CD4-positive, alpha-beta T cell treated with Interleukin-1 beta for 1 hour (primary cell): ENCODE measurements at places on chromosomes 7 and 10.
A peak's percentile ranks its signal among the peaks of the same experiment; 100 is the strongest.

DNA sequence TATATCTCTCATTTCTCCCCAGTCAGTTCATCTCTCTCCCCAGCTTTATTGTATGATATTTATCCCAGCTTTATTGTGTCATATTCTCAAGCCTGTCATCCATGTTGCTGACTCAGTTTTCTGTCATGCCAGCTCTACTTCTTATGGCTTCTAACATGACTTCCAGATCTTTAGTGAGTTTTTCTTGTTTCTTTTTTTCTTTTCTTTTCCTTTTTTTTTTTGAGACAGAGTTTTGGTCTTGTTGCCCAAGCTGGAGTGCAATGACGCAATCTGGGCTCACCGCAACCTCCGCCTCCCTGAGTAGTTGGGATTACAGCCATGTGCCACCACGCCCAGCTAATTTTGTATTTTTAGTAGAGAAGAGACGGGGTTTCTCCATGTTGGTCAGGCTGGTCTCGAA is 28.7 kb upstream of the CALU start:
- peak; percentile 24 for DNase-seq

DNA sequence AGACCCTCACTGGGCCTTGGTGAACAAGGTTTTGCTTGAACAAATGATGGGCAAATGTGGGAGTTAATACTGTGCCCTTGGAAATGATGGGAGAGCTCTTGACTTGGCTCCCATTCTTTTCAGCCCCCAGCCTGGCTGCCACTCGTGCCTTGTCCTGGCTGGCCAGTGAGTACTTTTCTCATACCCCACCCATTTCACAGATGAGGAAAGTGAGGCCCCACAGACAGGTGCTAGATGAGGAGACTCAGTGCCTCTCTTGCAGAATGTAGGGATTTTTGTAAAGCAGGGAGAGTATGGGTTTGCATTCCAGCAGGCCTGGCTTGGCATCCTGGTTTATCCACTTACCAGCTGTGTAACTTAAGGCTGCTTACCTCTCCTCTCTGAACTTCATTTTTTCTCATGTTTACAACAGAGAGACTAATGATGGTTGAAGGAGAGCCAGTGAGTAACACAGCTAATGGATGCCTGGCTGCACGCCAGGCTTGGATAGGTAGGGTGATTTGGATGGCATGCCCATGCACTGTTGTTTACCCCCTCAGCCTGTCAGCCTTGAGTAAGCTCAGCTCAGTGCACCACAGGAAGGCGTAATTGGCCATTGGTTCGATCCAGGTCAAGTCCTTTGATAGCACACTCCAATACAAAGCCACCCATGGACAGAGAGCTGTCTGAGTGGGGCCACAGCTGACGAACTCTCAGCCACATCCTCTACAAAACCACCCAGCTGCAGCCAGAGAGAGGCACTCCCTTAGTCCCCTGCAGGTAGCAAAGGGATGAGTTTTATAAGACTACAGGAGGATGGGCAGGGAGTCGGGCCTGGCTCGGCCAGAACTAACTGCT is 436.8 kb downstream of the RPS24 start:
- no peak for DNase-seq

DNA sequence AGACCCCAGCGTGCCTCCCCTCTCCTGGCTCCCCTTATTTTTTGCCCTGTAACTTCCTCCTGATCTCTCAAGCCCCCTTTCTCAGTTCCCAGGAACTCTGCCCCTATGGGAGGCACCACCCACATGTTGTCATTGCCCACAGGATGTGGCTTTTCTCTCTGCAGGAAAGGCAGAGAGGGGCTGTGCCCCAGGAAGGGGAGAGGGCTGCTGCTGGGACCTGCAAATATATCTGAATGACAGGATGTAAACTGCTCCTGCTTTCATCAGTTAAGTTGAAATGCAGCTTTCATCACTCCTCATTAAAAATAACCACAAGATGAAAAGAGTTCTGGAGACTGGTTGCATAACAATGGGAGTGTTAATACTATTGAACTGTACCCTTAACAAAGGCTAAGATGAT is 103.3 kb downstream of the CLEC2L start:
- peak; percentile 31 for DNase-seq

- peak; percentile 95 for DNase-seq
These were observed 72.8 kb upstream of the ZNF722 start for GRCh38 chr7:63925626-63926460.

DNA sequence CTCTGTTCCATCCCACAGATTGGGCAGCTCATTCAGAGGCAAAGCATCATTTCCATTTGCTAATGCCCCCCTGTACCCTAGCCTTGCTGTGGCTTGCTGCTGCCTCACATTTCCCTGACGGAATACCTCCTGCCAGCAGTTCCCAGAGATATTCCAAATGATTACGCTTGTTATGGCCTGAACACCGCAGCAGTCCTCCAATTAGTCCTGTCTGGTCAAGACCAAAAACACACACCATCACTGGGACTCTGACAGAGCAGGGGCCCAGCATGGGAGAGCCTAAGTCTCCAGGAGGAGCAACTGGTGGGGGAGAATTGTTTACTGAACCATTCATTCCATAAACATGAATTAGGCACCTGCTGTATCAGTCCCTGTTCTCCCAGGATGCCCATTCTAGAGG is 6.1 kb downstream of the OGDHL start:
- no peak for DNase-seq

- DNase-seq, result no peak
These were observed 400.0 kb downstream of the PHF14 start for GRCh38 chr7:11373546-11374142.

DNA sequence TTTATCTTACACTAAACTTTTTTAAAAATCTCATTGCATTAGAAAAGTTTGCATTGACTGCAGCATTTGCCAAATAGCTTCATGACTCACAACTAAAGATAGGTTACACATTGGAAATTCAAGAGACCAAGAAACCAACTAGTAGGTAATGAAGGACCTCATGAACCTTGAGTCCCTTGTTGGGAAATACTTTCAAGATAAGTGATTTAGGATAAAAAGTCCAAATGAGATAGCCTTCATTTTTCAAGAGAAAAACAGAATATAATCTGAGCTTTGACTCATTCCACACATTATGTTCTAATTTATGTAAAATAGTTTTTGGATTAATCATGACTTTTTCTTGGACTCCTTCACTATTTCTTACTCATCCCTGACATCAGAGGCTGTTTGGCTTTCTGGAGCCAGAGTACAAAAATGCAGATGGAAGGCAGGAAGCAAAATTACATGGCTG is 13.1 kb upstream of the LIPF start:
- DNase-seq, result no peak

DNA sequence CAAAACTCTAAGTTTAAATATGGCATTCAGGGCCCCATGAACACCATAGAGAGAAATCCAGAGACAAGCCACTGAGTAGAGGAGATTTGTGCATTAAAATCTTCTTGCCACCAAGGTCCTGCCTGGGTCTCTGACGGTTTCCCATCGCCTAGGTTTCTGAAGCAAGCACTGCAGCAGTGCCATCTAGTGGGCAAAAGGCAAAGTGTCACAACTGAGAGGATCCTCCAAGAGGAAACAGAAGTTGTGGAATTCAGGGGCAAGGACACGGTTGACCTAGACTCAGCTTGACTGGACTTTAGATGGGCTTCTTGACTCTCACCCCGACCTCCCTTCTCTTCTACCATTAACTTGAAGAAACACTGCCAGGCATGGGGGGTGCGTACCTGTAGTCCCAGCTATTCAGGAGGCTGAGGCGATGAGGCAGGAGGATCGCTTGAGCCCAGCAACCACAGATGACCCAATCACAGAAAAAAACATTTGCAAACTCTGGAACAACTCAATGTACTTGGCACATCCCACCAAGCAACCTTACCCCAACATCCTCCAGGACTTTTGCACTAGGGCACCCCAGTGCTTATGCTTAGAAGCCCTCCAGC is 604.1 kb downstream of the GALNT17 start:
- peak; percentile 14 for DNase-seq

DNA sequence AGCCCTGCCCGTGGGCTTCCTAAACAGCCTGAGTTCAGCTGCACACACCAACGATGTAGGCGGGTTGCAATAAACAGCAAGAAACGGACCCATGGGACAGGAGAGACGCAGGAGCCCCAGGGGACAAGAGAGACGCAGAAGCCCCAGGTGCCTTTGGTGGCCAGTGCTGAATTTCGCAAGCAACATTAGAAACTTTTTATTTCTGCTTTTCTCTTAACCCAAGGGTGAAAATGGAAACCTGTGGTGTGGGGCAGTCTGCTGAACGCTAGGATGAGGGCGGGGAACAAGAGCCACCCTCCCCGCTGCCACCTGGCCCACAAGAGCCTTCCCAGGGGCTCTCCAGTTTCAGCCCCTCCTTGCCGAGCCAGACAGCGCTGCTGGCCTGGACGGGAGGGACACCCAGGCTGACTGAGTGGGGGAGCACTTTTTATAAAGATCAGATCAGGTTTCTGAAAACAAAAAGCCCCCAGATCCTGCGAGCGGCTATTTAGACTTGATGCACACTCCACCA is 20.0 kb upstream of the GPR146 start:
- DNase-seq, result no peak

DNA sequence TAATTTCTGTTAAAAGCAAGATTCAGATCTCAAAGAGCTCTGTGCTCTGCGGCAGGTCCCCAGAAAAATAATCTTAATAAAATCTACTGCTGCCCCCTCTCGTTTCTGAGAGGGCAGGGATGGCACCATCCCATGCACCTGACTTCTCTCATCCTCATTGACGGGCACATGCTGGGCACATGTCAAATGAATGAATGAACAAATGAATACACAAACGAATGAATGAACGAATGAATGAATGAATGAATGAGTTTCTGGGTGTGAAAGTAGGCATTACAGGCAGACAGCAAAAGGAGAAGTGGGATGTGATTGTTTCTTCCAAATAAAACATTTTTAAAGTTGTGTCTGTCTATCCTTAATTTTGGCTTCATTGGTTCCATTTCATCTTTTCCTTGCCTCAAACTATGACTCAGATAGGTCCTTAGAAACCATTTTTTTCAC is 398.1 kb upstream of the PRKCQ start:
- no peak for DNase-seq

- DNase-seq, result peak; percentile 70
These were observed 718 bp upstream of the UMAD1 start for GRCh38 chr7:7639847-7640220.

DNA sequence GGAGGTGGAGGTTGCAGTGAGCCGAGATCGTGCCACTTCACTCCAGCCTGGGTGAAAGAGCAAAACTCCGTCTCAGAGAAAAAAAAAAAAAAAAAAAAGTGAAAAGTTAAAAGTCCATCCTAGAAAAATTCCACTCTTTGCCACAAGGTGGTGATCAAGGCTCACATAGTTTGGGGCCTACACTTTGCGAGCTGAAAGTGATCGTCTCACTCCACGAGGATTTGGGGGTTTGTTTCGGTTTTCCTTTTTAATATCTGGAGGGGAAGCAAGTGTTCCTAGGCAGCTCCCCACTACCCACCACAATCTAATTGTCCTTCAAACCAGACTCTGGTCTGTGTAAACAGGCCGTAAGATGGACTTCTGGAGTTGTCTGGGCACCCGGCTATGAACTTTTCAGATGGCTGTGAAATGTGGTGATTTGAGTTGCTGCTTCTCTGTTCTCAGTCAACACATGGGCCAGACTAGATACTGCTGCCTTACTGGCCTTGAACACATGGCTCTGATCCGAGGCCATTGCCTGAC is 27.1 kb downstream of the PRLHR start:
- peak; percentile 35 for DNase-seq

DNA sequence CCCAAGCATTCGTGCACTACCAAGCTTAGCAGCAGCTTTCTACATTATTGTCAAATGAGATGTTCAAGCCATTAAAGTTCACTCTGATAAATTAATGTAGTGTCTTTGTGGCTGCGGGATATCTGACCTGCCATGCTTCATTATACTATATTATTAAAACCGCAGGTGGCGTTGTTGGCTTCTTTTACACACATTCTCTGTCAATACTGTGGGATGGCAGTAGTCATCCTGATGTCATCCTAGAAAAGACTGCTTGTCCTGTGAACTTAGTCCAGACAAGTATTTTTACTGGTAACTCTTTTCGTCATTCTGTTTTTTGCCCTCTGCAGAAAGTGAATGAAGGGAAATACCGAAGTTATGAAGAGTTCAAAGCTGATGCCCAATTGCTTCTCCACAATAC is 103.9 kb downstream of the ZMYND11 start:
- DNase-seq, result no peak

GRCh38 chr10:71671994-71672946 is 47.3 kb downstream of the C10orf105 start:
- DNase-seq, result no peak

- no peak for DNase-seq
These were observed at the start of gene C7orf33 for GRCh38 chr7:148590471-148590870. TSS of gene C7orf33 (plus strand) at chr7:148590766. CDS start at chr7:148590926, 160 bp downstream.

DNA sequence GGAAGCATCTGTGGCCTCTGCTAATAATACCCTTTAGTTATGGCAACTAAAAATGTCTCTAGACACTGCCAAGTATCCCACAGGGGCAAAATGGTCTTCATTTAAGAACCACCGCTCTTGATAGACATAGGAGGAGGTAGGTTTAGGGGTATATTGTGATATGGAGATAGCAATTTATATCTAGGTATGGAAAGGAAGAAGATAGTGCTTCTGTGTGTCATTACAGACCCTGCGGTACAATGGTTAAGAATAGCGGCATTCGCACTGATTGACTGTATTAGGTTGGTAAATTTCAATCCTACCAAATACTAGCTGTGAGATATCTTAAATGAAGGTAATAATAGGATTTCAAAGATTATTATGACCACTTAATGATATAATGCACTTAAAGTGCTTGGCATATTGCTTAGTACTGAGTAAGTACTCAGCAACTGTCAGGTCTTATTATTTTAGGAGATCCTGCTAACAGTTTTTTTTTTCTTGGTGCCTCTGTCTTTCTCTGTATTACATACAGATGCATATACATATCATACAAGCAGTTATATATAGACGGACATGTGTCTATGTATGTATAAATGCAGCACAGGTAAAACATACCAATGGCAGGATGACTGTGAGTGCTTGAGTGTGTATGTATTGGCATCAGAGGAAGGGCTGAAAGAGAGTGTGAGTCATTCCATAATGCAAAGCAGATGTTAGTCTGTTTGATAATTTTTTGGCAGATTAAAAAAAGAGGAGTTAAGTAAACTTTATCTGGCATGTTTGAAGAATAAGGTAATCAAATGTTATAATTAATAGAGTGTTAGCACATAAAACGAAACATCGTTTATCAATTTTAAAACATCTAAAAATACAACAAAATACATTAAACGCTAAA is 50.0 kb upstream of the ITGB8 start:
- no peak for DNase-seq

DNA sequence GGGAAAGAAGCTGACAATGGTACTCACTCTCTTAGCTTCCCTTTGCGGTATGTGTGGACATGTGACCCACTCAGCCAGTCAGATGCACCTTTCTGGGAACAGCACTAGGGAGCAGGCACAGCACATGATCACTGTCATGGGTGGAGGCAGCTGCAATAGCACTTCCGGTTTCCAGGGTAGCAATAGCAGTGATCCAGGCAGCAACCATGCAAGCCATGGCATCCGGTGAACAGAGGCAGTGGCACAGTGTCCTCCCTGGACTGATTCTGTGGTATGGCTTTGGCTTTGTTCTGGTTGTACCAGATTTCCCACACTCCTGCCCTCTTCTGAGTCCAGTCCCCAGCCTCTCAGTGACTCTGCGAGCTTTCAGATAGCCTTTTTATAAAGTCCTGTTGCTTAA is 86.8 kb upstream of the NAMPT start:
- no peak for DNase-seq

GRCh38 chr10:93904901-93905300 is 11.1 kb downstream of the SLC35G1 start:
- no peak for DNase-seq

GRCh38 chr10:92420546-92421275 is 129.7 kb downstream of the MARCHF5 start:
- DNase-seq, result no peak

GRCh38 chr7:47458057-47458456 is 123.9 kb downstream of the TNS3 start:
- DNase-seq, result no peak

- DNase-seq, result no peak
These were observed 69.4 kb downstream of the MCMBP start for GRCh38 chr10:119803264-119803663.
